GM13976 (cell line): ENCODE measurements at places on chromosomes 2 and 18.

DNA sequence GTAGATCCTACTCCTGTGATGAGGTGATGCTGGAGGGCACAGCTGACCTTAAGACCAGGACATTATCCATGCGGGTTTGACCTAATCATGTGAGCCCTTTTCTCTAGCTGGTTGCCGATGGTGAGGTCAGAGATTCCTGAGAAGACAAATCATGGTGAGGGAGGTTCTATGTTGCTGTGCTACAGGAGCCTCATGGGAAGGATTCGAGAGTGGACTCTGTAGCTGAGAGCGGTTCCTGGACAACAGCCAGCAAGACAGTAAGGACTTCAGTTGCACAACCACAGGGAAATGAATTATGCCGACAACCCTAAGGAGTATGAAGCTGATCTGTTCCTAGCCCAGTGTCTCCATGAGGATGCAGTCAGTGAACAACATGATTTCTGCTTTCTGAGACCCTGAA lies 80.4 kb downstream of the EPB41L3 start:
- no peak for DNase-seq

GRCh38 chr2:68911246-68911645 lies 40.0 kb upstream of the BMP10 start:
- DNase-seq = no peak

- no peak for DNase-seq
Measured at GRCh38 chr2:28926847-28927246, 32.4 kb downstream of the WDR43 start.

DNA sequence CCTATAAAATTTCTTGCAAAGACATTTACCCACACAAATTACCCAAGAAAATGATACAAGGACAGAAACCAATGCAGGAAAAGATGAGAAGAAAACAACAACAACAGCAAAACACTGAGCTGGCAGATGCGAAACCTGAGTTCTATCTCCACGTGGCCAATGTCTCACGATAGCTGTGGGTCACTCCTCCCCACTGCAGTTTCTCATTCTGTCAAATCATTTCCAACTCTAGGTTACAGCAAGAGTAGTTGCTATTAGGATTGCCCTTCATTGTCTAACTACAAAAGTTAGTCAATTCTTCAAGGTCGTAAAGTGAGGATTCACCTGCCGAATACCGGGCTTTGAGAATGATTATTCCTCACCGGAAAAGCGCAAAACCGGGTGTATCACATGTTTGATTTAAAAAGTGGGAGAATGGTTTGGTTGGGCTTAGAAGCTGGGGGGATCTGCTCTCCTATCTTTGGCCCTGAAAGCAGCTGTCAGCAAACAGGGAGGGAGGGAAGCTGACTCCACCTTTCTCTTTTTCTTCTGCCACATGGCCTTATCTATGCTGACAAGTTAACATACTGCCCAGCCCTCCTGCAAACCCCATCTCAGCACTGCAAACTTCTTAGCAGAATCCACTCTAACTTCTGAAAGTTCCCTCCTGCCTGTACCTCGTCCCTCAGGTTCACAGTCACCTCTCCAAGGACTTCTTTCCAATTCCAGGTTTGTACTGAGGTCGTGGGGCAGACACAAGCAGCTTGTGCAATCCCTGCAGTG lies 473.0 kb downstream of the SOX11 start:
- no peak for DNase-seq

DNA sequence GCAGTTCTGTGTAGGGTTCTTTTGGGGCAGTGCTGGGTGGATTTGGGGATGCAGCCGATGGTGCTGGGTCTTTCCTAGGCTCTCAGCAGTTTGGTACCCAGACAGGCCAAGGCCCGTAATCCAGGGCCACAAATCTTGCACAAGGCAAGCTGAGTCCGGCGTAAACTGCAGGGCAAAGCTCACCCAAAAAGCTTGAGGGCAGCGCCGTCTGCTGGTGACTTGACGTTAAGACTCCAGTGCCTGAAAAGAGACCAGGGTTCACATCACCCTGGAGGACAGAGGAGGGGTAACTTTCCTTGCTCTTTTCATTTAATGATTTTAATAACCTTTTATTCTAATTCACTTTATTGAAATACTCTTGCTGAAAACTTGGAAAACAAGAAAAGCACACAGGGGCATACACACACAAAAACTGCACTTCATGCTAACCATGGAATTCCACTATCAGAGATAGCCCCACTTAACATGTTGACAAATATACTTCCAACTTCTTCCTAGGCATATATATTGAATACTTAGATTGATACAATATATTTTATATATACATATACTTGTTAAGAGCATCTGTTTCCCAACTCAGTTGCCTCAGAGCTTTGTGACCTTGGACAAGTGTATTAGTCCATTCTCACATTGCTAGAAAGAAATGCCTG lies 38.9 kb downstream of the CNGA3 start:
- peak; percentile 87 for DNase-seq

DNA sequence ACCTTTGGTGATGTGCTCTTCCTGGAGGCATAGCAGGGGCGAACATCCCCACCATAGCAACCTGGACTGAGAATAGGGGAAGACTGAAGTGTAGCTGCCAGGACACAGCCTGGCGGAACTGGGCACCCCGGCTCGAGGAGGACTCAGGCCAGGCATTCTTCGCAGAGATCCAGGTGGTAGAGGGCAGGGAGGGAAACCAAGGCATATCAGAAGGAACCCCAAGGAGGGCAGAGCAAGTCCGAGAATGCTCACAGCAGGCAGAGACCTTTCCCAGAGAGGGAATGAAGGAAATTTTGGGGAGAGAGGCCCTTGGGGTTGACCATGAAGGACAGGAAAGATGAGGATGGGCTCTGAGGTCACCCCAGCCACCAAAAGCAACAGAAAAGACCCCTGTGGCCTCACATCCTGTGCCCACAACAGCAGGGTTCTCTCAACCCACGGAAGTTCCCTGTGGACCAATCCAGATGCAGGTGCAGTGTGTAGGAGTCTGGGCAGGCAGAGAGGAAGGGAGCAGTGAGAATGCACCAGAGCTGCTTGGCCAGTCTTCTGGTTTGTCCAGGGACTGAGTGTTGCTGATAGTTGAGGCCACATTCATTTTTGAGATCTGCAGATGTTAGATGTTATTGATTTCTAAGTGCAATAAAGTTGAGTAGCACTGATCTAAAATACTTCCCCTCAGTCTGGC lies 136.9 kb downstream of the PXDN start:
- no peak for DNase-seq

GRCh38 chr2:84493514-84493913 lies 22.8 kb upstream of the DNAH6 start:
- no peak for DNase-seq

DNA sequence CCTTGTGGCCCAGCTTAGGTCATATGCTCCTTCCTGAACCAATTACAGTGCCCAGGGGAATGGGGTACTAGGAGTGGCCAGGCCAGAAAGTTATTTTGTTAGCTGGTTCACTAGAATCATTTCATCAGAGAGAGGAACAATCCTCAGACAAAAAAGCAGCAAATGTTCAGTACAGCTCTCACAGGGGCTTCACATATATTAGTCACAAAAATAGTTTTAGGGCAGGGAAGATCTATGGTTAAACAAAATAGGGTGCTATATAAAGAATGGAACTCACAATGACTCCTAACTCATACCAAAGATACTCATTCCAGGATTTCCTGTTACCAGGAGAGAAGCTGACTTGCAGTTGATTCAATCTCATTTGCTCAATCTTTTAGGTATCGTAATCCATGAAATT lies 71.0 kb downstream of the CWC22 start:
- no peak for DNase-seq

DNA sequence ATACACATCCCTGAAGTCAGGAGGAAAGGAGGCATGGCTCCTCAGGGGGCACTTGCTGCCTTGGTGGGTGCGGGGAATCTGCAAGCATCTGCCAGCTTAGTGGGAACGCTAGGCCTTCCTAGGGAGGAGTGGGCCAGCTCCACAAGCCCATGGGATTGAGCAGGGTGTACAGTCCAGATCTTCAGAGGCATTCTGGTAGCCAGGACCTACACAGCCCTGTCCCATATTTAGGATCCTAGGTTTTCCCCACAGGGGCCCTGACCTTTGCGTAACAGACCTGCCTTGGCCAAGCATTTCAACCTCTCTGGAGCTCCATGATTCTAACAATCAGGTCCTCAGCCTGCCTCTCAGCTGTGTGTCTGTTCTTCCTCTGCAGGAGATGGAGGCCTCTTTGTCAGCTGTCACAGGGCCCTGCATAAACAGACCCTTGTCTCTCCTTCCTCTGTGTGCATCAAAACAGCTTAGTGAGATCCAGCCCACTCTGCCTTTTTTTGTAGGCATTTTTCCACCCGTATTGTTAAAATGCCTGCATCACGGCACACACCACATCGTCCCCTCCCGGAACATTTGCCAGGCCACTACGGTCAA lies 140.2 kb upstream of the NDUFV2 start:
- no peak for DNase-seq

- DNase-seq = no peak
Measured at GRCh38 chr2:158745866-158746382, 49.2 kb upstream of the DAPL1 start.

DNA sequence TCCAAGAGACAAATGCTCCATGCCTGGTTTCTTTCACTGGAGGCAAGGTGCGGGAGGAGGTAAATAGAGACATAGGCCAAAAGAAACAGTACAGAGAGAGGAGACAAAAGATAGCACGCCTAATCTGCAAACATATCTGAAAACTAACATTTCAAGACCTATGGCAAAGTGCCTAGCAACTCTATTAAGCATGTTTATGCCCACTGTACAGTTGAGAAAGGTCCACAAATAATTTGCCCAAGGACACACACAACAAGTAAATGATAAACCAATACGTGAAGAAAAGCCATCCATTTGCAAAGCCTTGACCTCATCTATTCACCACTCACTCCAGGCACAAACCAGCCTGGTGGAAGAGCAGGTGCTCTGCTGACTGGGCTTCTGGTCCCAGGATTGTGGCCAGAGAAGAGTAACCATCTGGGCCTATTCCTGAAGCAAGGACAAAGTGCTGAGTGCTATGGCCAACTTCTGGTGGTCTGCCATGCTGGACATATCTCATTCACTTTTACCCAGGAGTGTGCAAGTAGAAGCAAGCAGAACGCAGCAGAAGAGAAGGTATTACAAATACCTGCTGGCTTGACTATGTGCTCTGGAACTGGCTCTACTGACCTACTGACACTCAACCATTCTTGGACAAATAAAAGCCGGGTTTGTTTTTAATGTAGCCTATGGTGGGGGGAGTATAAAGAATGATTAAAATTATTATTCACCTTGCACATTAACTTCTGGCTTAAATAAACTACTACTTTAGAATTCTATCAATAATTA lies 25.3 kb downstream of the TMEM131 start:
- no peak for DNase-seq

- no peak for DNase-seq
Measured at GRCh38 chr2:106851881-106852501, 34.0 kb downstream of the ST6GAL2 start.

DNA sequence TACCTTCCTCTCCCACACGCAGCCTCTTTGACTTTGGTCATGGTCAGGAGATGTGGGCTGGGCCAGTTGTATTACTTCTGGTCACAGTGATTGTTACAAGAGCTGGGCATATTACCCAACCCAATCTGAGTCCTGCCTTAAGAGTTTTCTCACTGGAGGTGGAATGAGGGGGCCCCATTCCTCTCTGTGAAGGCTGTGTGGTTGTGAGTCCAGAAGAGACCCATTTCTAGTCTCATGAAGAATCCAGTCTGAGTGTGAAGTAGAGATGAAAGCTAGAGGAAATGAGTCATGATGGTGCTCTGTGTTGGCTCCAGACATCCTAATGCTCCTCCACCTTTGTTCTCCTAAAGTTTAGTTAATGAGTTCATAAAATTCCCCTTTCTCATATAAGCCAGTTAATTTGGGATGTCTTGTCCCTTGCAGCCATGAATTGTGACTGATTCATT lies 50.8 kb upstream of the RASGRP3 start:
- DNase-seq = no peak

DNA sequence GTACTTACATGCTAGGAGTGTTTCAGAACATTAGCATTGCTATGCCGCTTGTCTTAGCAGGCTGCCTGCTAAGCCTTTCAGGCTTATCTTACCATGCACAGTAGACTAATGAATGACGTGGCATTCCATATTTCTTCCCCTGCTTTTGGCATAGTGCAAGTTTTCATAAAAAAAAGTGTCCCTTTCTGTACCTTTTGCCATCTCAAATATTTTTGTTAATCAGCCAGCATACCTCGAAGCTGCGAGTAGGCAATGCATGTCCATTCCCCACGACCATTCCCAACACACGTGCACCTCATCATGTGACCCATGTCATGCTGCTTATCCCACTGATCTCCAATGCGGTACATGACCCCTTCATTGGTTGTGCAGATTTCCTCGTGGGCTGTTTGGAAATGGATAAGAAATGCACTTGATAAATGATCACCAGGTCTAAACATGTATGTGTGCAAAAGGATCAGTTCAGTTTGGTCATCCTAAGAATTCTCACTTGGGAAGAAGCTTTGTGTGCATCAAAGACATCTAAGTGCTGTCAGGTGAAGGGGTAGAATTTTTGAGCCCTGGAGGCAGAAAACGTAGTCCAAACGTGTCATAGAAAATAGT lies 13.9 kb downstream of the FN1 start:
- DNase-seq = no peak

DNA sequence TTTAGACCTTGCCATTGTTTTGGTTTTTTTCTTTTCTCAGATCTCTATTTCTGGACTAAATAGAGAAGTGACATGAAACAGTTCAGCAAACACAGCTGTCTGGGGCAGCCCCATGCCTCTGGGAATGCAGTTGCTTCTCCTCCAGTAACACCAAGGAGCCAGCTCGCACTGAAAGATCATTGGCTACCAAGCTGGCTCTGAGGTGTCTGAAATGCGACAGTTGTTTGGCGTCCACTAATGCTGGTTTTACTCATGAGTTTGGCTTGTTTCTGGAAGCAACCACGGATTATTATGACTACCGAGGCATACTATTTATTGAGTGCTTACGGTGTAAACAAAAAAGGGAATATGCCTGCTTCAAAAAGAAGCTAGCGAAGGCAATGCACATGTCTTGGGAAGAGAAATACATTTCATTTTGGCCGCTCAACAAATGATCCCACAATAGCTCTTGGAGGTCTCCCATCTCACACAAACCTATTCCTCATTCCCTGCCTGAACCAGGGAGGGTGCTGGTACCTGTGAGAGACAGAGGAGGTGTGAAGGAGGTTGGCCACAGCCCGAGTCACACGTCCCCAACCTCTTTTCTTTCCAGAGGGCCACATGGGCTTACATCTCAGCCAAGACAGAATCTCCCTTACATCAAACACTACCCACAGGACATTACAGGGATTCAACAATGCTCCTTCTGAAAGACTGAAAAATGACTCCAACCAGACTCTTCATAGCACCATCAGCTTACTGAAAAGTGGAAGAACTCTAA lies 37.5 kb upstream of the NEB start:
- DNase-seq = peak; percentile 75

- no peak for DNase-seq
Measured at GRCh38 chr2:239463541-239464165, 62.8 kb upstream of the HDAC4 start.

GRCh38 chr2:52810460-52810859 lies 957.1 kb upstream of the CHAC2 start:
- DNase-seq = peak; percentile 9

DNA sequence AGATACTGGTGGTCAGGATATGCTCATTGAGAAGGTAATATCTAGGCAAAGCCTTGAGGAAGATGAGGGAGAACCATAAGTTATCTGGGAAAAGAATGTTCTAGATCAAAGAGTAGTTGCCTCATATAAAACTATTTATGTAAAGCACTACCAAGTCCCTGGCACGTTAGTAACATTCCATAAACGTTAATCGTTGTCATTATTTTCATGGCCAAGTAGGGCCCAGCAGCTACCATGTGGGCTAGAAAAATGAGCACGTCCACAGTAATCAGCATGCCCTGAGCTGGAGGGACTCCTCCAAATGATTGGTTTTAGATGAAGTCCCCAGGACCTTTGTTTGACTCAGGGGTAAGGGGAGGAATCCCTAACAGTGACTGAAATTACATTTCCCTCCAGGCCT lies 32.7 kb upstream of the AFTPH start:
- no peak for DNase-seq

GRCh38 chr2:190103144-190103543 lies 40.6 kb upstream of the MSTN start:
- DNase-seq = no peak
